ENCODE measurements at places on chromosomes 2 and 18.

DNA sequence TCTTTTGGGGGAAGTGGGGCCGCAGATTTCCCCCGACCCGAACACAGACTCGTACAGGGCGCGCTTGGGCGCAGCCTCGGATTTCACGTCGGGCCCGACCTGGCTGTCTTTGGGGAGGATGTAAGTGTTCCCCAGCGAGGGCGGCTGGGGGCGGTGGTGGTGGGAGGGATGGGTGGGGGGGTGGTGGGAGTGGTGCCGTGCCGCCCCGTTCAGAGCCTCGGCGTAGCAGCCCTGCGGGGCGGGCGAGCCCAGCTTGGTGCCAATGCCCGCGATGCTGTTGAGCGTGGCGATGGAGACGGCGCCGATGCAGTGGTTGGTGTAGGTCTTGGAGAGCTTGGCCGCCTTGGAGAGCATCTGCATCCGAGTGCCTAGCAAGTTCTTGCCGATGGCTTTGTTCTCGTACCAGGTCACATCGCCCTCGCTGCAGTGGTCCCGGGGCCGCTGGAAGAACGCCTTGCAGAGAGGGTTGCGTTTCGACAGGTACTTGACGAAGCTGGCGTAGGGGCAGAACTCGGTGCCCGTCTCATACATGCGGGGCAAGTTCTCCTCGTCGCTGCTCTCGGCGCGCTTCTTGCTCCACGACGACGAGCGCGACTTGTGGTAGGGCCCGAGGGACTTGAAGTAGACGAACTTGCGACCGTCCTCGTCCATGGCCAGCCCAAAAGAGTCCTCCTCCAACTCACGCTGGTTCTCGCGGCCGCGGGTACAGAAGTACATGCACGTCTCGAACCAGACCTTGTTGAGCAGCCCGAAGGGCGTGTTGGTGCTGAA is 1.3 kb downstream of the KCTD1 start:
- no peak for DNase-seq

DNA sequence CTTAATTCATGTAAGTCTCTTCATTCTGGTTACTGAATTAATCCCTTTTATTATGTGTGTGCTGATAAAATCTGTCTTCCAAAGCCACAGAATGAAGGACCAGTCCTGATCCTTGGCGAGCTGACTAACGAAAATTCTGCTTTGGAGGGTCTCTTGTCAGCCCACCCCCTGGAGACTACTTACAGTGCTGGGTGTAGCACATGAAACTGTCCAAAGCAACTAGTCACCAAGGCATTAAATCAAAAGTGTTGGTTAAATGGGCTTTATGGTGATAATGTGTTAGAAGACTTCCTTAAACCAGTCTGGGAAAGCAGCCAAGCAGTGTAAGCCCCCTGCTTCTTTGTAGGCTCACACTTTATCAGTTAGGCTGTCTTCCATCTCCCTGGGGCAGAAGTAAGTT is 420.2 kb downstream of the SUCLG1 start:
- DNase-seq, result no peak

- DNase-seq, result no peak
Measured at GRCh38 chr18:22303927-22304326, 113.8 kb downstream of the CTAGE1 start.

GRCh38 chr2:119599384-119599783 is 55.1 kb downstream of the CFAP221 start:
- DNase-seq, result no peak

Measured in stimulated activated CD8-positive, alpha-beta memory T cell treated with anti-CD3 and anti-CD28 coated beads, Interleukin-7, amount 100 ng/mL, for 1 hour (primary cell).